ENCODE measurements at places on chromosomes 16 and 17.
A peak's percentile ranks its signal among the peaks of the same experiment; 100 is the strongest.

DNA sequence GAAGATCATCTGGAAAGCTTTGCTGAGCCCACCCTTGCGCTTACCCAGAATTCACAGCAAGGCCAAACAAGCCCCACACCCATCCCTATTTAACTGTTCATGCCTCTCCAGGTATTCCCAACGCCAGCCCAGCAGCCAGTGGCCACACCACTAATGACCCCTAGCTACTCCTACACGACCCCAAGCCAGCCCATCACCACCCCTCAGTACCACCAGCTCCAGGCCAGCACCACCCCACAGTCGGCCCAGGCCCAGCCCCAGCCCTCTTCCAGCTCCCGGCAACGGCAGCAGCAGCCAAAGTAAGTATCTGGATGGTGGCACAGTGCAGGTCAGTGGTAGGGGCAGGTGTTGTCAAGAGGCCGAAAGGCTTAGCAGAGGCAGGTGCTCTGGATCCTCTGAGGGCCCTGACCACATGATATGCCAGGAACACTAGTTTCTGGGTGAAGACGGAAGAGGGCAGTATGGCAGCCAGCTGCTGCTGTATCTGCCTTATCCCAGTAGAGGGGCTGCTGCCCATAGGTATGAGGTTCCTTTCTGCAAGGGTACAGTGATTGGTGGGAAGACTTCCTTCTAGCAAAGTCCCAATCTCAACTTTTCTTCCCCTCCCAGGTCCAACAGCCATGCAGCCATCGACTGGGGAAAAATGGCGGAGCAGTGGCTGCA is 10.7 kb downstream of the PROCA1 start:
- DNase-seq: no peak

GRCh38 chr16:52051414-52052172 is 495.4 kb downstream of the TOX3 start:
- no peak for DNase-seq

GRCh38 chr16:71676236-71676635 is 48.3 kb downstream of the PHLPP2 start:
- DNase-seq: no peak

- no peak for DNase-seq
Observed at GRCh38 chr17:41680426-41681040, 8.2 kb upstream of the EIF1 start.

DNA sequence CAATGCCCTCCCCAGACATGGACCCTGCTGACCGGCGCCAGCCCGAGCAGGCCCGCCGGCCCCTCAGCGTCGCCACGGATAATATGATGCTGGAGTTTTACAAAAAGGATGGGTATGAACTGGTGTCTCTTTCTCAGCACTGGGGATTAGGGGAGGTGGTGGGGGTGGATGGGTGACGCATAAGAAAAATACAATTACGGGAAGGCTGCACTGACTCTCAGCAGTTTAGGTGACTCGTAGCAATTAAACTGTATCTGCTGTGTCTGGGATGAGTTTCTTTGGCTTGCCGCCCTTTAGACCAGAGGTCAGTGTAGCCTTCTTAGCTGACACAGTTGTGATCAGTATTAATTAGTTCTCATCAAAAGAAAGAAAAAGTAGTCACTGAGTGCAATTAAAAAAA is 59.0 kb downstream of the ELAC2 start:
- DNase-seq: no peak

DNA sequence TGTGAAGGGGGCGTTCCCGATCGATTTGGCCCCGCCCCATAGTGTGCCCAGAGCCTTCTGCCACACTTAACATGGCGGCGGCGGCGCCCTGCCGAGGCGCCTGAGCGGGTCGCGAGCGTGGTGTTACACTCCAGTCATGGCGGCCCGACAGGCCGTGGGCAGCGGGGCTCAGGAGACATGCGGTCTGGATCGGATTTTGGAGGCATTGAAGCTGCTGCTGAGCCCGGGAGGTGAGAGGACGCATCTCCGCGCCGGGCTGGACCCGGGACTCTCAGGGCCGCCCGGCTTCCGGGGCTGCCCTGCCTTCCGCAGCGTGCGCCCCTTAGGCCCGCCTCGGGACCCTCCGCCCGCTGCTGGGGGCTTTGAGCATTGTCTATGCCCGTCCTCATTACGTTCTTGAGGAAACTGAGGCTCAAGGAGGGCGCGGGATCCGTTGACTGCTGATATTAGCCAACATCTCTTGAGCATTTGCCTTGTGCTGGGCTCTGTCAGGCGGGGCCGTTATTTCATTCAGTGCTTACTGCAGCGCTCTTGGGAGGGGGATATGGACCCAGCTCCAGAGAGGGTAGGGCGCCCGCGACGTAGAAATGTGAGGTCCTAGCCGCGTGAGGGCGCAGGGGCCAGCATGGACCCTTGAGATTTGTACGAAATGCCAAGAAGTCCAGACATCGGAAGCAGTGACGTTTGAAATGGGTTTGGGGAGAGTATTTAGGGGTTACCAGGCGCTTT is at the start of gene TANGO6:
TSS of gene TANGO6 (plus strand) at position 50 of the 729 bp plus-strand sequence. CDS start at position 137, 87 bp downstream.
- DNase-seq: peak; percentile 81

DNA sequence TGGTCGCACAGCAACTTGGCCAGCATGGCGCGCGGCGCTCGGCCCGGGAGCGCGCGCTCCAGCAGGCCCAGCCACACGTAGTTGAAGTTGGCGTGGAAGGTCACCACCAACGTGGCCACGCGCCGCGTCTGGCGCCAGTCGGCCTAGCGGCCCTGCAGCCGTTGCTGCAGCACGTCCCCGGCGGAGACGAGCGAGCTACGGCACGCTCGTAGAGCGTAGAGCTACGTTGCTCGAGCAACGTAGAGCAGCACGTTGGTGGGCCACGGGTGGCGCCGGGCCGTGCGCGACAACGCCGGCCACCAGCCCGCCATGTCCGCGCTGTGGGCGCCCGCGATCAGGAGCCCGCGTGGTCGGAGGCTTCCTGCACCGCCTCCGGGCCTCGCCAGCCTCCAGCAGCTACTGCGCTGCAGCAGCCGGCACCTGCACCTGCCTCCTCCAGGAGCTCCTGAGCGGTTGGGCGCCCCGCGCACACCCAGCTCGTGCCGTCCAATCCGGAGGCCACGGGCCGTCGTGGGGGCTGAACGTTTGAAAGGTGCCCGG is 13.4 kb upstream of the SULT1A1 start:
- no peak for DNase-seq

DNA sequence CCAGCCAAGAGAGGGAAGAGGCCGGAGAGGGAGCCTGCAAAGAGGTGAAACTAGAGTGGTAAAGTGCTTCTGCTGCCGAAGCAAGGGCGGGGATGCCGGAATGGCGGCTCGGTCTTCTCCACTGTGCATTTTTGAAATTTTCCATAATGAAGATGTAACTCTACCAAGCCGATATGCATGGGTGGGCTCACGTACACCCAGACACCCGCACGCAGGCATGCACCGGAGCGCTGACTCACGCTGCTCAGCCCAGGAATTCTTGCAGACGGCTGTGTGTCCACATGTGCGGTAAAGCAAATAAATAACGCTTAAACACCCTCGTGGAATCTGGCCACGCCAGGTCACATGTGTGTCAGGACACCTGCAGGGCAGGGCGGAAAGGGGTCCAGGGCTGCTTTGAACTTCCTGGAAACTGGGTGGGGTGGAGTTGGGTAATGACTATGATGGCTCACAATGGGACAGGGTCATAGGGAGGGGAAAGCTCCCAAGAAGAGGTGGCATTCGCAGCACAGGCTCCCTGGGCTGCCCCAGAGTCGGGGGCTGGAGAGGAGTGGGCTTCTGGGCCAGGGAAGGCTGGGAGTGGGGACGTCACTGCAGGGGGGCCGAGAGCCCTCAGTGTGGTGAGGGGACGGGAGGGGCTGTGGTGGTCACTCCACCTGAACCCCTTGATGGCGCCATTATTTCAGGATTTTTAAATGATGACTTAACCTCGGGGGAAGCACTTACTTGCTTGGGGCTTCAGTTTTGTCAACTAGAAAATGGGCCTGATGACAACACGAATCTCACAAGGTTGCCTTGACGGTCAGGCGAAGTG is 265.5 kb downstream of the PARN start:
- DNase-seq: no peak

- DNase-seq: no peak
Observed at GRCh38 chr17:58007781-58008706, 998 bp upstream of the SRSF1 start.

DNA sequence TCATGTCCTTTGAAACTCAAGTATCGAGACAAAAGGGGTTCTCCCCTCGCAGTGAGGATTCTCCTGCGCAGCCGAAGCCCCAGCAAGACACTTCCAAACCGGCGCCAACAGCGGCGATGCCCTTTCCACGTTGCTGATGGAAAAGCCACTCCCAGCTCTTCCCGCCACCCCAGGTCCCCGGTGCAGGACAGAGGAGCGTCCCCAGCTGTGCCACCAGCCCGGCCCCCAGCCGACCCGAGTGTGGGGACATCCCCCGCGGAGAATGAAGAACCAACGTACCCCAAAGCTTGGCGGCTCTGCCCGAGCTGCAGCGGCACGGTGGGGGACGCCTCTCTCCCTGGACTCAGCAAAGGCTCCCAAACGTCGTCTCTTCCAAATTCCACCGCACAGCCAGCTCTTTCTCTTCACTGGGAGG is 573 bp downstream of the CHST6 start:
- DNase-seq: no peak

DNA sequence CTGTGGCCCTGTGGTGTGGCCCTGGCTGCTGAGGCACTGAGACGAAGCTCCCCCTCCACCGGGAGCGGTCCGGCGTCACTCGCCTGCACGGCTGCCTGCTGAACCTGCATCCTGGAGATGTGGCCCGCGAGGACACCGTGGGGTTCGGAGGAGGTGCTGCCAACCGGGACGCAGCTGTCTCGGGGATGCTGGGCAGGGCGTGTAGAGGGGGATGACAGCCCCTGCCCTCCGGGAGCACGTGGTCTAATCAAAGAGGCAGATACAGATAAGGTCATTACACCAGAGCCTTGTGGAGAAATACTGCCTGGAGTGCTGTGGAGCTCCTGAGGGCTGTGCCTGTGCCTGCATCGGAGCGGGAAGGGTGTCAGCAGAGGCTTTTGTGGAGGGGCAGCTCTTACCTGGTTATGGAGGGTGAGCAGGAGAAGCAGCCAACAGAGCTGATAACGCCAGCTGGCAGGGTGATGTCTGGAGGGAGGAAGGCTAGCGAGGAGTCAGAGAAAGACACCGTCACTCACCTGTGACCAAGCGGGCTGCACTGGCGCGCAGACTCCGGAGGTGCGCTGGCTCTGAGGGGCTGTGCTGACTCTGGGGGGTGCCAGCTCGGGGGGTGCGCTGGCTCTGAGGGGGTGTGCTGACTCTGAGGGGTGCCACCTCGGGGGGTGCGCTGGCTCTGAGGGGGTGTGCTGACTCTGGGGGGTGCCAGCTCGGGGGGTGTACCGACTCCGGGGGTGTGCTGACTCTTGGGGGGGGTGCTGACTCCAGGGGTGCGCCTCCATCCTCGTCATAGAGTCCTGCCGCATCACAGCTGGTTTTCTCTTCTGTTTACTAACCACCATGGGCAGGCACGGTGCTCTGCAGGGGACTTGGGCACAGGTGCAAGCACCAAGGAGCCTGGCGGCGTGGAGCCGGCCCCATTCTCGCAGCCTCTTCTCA is 104.7 kb upstream of the CHMP6 start:
- no peak for DNase-seq

GRCh38 chr17:48912476-48912875 is 4.3 kb downstream of the UBE2Z start:
- no peak for DNase-seq

DNA sequence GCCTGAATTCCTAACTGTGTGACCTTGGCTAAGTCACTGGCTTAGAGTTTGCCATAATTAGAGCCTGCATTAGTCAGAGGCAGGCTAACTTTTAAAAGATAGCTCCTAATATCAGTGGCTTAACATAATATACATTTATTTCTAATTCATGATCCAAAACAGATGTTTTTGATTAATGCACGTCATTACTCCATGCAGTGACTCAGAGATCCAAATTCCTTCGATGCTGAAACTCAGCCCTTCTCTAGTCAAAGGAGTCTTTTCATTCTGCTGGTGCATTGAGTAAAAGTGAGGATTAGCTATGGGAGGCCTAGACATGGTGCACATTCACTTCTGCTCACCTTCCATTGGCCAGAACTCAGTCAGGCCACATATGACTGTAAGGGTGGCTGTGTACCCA is 49.8 kb downstream of the IRX3 start:
- DNase-seq: no peak

DNA sequence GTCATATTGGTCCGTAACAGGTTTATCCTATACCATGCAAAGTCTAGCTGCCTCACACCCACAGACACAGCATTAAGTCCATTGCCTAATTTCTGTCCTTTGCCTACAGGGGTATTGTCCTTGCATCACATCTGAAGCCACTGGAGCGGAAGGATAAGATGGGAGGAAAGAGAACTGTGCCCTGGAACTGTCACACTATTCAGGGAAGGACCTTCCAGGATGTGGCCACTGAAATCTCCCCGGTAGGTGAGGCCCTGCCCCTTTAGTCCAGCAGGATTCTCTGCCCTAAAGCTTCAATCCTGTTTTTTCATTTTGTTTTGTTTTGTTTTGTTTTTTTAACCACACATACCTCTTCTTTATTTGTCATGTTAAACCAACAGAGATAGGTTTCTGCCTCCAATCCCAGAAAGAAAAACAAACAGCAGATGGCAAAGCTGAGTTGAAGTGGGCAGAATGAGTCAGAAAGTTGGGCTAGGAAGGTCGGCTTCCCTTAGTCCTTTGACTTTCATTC is 2.2 kb upstream of the EFTUD2 start:
- no peak for DNase-seq

- no peak for DNase-seq
Observed at GRCh38 chr16:316741-317464, 33.9 kb downstream of the PDIA2 start.

DNA sequence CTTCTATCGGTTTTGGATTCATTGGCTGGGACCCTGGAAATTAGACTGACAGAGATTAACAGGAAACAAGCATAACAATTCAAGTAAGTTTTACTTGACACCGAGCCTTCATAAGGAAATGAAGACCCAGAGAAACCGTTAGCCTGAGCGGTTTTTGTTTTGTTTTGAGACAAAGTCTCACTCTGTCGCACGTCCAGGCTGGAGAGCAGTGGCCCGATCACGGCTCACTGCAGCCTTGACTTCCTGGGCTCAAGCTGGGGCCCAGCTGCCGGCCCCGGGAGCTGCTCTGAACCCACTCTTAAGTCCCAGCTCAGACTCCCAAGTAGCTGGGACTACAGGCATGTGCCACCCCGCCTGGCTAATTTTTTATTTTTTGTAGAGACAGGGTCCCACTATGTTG is 321.3 kb downstream of the SEC14L1 start:
- DNase-seq: peak; percentile 53

- DNase-seq: no peak
Observed at GRCh38 chr16:59459806-59460205, 725.7 kb upstream of the GOT2 start.

DNA sequence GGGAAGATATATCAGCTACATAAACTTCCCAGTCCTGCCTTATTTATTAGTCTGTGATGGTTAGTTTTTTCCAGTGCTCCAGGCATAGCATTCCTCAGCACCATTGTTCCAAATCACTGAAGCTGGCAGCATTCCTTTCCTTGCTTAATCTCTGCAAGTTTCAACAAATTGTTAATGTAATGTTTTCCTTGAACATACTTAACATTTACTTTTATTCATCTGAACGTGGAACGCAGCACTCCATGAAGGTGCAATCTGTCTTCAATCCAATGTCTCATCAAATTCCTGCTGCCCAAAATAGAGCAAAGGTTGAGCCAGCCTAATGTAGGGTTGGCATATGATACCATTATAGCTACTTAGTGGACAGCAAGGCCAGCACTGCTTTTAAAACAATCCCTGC is 441.1 kb upstream of the RBFOX1 start:
- no peak for DNase-seq

Measured in Kasumi-1 (cell line).